ENCODE measurements at places on chromosomes 1 and 21. TPM values are rescaled to one million over a fixed set of nuclear protein-coding genes. Genes with fewer than 3 reads are reported as not detected.

The BARHL2 gene
- total RNA-seq, result not detected

The SPRR2F gene
- not detected for total RNA-seq

The EDN2 gene
- total RNA-seq, result 8.9 TPM

The SRSF11 gene
- total RNA-seq, result 51.2 TPM

The TDRD5 gene
- total RNA-seq, result not detected

The KRTAP11-1 gene
- not detected for total RNA-seq

The FOXD2 gene
- total RNA-seq, result 1.6 TPM

The LRRN2 gene
- total RNA-seq, result not detected

The OR2M3 gene
- not detected for total RNA-seq

Measured in Caki2 (cell line).